ENCODE measurements at places on chromosomes 13 and 19.
A peak's percentile ranks its signal among the peaks of the same experiment; 100 is the strongest.

DNA sequence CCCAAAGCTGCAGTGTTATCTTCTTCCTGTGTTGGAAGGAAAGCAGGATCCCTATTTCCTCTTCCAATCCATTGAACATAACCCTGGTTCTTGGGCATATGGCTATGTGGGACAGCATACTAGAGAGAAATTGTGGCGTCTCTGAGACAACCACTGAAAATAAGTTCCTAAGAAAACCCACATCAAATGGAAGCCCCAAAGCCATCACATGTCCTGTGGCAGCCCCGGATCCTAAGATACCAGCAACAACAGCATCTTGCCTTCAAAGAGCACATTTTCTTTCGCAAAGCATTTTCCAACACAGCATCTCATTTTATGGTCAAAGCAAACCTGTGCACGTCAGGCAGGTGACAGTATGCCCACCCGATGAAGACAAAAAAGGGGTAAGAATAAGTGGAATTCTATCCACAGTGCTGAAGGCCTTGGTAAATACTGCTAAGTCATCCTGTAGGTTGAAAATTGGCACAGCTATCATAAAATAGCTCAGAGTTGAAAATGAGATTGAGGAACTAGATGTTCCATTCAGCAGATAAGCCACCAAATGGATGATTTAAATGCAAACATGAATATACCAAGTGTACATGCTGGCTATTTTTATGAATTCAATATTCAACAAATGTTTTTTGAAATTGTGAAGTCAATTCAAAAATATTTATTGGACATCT lies 232.2 kb downstream of the DLEU7 start:
- no peak for DNase-seq

- DNase-seq: no peak
Observed at GRCh38 chr19:5966215-5966614, 11.7 kb downstream of the RANBP3 start.

GRCh38 chr13:79898996-79899395 lies 418.0 kb downstream of the NDFIP2 start:
- no peak for DNase-seq

- DNase-seq: no peak
Observed at GRCh38 chr13:76697288-76697687, 188.9 kb downstream of the KCTD12 start.

DNA sequence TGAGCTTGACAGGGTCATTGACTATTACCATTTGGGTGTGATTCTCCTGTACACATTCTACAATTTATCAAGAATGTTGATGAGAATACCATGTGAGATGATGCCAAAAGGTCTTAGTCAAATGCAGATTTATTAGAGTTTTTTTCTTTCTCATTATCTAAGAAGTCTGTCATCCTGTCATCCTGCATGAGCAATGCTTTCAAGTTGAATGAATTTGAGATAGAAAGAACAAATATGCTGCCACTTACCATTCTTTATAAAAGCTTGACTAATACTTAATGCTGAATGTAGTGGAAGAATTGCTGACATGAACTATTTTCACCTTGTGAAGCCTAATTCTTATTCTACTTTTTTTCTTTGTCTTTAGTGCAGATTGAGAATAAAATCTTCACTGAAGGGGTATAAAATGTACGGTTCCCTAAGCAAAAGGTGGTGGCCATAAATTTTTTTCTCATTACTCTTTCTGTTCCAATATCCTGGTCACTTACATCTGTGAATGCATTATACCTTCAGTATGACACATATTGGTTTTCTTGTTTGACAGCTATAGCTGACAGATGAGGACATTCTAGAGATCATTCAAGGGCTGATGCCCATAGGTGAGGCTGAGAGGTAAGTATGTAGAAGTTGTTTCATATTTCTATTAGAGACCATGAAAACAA lies 1434.7 kb downstream of the SLITRK1 start:
- DNase-seq: no peak

GRCh38 chr13:113178070-113178895 lies 19.8 kb downstream of the PROZ start:
- no peak for DNase-seq

DNA sequence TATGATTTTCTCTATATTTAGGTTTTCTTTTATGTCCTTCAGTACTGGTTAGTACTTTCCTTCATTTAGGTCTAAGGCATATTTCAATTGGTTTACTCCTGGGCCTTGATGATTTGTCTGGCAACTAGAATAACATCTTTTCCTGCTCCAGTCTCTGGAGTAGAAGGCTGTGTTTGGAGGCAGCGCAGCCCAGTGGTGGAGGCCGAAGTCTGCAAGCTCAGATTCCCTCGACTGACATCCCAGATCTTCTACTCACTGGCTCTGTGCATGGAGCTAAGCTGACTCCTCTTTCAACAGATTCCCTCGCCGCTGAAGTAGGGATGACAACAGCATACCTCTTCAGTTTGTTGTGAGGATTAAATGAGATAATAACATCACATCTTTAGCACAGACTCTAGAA lies 141.0 kb downstream of the RAP2A start:
- DNase-seq: no peak

- no peak for DNase-seq
Observed at GRCh38 chr13:76472916-76473315, 413.3 kb downstream of the KCTD12 start.

DNA sequence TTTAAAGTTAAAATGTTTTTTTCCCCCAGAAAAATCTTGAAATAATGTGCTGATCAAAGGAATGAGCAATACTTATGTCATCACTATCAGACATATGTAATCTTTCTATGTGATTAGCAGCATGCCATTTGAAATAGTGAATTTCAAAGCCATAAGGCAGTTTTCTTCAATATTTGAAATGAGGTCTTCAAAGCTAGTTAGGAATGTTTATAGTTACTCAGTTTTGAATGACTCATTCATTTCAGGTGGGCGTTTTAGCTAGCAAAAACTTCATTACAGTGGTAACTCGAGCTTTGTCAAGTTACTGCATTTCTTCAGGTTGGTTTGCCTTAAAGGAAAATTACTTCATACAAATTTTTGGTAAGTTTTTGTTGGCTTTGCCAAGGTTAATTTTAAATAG lies 102.1 kb downstream of the ATP8A2 start:
- no peak for DNase-seq

DNA sequence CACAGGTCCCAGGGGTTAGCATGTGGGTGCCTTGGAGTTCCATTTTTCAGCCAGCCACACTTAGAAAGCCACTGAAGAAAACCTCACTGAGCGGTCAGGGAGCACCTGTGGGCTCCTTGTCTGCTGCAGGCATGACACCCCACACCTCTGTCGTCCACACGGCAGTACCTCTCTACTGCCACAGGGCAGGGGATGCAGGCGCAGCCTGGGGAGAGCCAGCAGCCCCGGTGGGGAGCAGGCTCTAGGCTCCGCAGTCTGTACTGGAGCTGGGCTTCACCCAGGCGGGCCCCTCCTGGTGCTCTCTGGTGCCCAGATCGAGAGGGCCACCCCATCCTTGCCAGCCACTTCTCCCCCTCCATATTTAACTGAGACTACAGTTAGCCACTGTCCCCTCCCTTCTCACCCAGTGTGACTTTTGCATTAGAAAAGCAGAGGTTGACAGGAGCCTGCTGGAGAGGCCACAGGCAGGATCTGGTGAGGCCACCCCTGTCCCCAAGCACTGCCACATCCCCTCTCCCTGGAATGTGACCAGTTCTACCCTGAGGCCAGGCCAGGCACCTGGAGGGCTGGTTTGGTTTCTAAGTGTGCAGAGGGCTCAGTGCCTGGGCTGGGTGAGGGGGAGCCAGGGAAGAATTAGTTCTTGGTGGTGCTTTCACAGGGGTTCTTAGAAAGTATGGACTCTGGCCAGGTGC lies 104.4 kb downstream of the KDM4B start:
- DNase-seq: no peak

GRCh38 chr13:97275776-97276501 lies 53.8 kb downstream of the MBNL2 start:
- DNase-seq: no peak

DNA sequence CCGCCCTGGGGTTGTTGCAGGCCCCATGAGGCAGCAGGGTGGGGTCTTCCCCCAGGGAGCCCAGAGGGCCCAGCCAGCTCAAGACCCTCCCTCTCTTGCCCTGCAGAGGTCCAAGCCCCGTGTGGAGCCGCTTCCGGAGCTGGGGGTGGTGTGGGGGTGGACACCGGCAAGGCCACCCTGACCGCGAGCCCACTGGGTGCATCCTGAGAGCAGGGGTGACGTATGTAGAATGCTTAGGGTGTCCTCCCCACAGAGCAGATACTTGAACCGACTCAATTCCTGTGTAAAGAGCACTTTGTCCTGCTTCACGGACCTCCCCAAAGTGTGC lies 14.8 kb downstream of the UBXN6 start:
- no peak for DNase-seq

DNA sequence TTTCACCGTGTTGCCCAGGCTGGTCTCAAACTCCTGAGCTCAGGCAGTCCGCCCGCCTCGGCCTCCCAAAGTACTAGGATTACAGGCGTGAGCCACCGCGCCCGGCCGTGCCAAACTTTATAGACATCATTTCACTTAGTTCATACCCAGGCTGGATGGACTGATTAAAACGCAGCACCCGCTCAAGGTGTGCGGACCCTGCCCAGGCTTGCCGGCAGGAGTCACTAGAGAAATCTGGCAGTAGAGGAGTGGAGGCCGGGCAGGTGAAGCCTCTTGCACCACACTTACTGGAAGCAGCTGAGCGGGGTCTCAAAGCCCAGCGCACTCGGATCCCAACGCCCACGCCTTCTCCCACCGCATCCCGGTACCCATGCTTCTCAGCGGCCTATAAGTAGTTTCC lies 11.4 kb downstream of the PTGIR start:
- DNase-seq: no peak

DNA sequence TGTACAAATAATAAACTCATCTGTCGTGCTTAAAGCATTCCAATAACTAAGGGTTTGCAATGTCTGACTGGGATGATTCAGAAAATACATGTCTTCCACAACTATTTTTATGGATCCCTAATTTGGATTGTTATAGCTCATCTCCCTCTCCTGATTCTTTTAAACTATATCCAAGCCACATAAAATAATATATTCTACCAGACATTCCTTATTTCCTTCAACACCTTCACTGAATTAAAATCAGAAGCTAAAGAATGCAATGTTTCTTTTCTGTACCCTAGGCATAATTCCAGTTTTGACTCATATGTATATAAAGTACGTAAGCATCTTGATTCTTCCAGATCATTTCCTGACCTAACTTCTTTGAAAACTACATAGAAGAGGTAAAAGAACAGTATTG lies 420.4 kb downstream of the EFNB2 start:
- DNase-seq: no peak

DNA sequence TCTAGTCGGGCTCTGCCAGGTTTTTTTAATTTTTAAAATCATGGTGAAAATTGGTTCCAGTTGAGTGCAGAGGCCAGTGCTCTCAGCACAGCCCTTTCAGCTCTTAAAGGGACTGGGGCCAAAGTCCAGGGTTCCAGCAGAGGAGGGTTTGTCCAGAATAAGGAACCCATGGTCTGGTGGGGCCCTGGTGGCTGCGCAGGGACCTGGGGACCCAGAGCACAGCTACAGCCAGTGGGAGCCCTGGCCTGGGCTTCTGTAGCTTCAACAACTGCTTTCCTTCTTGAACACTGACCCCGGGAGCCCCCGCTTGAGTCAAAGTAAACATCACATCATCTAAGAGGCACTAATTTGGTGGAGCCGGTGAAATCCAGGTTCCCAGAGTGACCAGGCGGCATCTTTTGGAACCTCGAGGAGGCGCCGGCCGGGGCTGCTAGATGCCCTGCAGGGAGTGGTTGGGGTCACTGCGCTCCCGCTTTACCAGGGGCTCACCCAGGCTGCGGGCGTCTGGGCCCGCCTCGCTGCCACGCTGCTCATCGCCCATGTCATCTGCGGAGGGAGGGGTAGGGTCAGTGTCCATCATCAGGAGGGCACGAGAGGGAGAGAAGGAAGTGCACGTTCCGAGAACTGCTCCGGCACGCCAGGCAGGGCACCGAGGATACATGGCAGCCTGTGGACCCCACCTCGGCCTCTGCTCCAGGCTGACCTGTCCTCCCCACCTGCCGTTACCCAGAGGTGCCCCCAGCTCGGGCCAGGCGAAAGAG lies 16.6 kb upstream of the RANBP3 start:
- DNase-seq: no peak

GRCh38 chr19:29031216-29031615 lies 181.7 kb downstream of the UQCRFS1 start:
- DNase-seq: no peak

- peak; percentile 82 for DNase-seq
Observed at GRCh38 chr19:6739883-6740588, 556 bp downstream of the TRIP10 start.

- no peak for DNase-seq
Observed at GRCh38 chr13:95438297-95438696, 114.2 kb upstream of the CLDN10 start.

DNA sequence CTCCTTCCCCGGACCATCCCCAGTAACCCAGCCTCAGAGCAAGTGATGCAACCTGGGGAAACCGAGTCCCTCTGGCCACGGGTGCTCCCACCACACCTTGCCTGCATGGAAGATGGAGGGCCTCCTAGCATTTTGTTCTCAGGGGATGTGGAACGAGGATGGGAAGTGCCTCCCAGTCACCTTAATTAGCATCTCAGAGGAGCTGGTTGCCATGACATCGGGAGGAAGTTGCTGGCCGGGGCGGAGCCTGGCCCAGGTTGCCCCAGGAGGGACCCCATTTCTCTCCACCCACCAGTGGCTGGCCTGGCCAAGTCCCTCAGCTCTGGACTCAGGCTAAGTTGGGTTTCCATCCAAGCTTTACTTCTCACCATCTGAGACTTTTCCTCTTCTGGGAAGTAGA lies 24.1 kb upstream of the PTPRS start:
- no peak for DNase-seq

GRCh38 chr13:77510156-77510555 lies 25.4 kb upstream of the SCEL start:
- no peak for DNase-seq

Measured in coronary artery (tissue), 2 donors.